HAP-1 (cell line): ENCODE measurements at places on chromosomes 1 and 21.

- no peak for DNase-seq
Measured at GRCh38 chr1:94504601-94505000, 37.0 kb downstream of the F3 start.

DNA sequence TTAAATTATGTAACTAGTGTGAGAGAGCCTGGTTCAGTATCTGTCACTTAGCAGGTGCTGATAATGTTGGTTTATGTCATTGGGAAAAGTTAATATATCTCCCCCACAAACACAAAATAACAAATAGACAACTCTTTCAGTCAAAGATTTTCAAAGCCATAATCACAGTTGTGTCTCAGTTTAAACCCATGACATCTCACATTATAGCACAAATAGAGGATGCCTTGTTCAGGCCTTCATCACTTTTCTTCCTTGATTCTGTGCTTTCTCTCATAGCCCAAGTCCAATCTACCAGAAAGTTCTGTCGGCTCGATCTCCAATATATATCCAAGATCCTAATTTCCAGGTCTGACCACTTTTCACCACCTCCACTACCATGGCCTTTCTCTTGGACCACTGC lies 6.2 kb upstream of the EPS15 start:
- no peak for DNase-seq

- no peak for DNase-seq
Measured at GRCh38 chr1:47226839-47227215, 5.2 kb downstream of the TAL1 start.

- DNase-seq, result no peak
Measured at GRCh38 chr21:37429356-37429755, 62.8 kb downstream of the DYRK1A start.

DNA sequence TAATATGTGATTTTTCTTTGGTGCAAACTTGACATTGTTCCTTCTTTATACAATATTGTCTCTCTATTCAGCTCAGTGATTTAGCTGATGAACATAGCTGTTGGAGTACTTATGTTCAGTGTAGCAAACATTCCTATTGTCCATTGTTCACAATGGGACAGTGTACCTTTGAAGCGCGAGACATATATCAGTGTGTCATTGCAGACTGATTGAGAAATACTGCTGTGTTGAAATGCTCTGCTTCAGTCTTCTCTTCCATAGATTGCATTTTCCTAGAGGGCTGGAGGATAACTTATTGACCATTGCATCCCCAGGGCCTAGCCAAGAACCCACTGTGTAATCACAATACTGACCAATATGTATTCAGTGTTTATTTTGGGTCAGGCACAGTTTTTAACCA lies 46.5 kb downstream of the HLX start:
- no peak for DNase-seq

DNA sequence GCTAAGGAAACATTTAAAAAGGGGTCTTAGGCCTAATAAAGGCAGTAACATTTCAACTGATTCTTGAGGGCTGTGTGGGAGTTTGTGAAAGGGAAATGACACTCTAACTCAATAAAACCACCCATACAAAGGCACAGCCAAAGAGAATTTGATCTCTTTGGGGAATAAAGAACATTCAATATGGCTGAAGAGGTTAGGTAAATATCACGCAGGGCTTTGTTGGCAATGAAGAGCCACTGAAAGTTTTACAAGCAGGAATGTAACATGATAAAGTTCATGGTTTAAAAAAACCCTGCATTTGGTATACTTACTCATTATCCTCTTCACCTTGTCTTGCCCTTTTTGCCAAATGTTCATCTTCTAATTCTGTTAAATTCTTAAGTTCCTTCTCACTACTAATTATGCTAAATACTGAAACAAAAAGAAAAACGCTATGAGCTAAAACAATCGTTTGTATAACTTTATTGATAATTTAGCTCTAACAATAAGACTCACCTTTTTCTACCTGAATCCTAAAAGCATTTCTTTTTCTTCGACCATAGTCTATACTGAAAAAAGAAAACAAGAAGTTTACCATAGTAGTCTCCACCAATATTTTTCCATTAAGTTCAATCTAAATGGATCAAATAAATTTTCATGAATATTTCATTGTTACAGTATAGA lies 12.5 kb downstream of the NVL start:
- peak; percentile 86 for DNase-seq

DNA sequence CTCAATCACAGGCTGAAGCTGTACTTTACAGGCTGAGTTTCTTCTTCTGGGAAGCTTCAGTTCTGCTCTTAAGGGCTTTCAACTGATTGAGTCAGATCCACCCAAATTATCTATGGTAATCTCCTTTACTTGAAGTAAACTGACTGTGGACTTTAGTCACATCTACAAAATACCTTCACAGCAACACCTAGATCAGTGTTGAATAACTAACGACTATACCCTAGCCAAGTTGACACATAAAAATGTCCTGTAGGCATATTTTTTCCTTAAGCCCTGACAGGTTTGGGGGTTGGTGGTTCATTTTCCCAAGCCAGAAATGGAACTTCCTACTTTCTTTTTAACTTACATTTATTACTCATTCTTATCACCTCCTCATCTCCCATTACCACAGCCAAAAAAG lies 42.9 kb upstream of the PRKACB start:
- DNase-seq, result no peak

GRCh38 chr1:20603504-20604464 lies 14.9 kb downstream of the CDA start:
- DNase-seq, result no peak

DNA sequence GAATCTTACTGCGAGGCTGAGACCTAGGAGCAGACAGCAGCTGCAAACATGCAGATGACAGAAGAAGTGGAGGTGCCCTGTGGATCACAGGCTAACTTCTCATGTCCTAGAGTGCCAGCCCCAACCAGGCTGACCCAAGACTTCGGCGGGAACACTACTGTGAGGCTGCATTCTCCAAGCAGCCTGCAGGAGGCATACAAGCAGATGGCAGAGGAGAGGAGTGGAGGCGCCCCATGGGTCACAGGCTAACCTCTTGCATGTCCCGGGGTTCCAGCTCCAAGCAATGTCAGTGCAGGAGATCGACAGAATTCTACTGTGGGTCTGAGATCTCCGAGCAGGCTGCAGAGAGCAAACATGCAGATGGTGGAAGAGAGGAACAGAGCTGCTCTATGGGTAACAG lies 98.1 kb upstream of the ZNF678 start:
- no peak for DNase-seq

- DNase-seq, result peak; percentile 86
Measured at GRCh38 chr1:160726498-160727315, 12.3 kb upstream of the SLAMF7 start.

GRCh38 chr1:230283678-230284077 lies 142.5 kb downstream of the PGBD5 start:
- no peak for DNase-seq

DNA sequence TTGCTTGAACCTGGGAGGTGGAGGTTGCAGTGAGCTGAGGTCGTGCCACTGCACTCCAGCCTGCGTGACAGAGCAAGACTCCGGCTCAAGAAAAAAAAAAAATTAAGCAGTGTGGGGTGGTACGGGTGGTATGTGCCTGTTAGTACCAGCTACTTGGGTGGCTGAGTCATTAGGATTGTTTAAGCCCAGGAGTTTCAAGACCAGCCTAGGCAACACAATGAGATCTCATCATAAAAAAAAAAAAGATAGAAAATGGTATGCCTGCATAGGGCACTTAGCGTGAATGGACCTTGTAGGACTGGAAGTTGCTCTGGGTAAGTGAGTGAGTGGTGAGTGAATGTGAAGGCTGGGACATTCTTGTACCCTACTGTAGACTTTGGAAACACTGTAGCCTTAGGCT lies 37.0 kb downstream of the TBCE start:
- DNase-seq, result no peak

DNA sequence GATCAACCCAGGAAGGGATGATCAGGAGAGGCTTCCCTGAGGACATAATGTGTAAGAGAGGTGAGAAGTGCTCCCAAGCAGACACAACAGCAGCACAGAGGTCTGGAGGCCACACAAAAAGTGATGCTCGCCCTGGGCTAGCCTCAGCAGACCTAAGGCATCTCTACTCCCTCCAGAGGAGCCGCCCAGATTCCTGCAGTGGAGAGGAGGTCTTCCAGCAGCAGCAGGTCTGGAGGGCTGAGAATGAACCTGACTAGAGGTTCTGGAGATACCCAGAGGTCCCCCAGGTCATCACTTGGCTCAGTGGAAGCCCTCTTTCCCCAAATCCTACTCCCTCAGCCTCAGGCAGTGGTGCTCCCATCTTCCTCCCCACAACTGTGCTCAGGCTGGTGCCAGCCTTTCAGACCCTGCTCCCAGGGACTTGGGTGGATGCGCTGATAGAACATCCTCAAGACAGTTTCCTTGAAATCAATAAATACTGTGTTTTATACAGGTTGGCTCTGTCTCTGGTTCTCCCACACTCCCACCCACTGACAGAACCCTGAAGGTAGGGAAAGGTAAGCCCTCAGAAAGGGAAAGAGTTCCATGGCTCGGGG lies 5.0 kb downstream of the GJB3 start:
- no peak for DNase-seq

- no peak for DNase-seq
Measured at GRCh38 chr1:159932296-159933285, 7.3 kb upstream of the TAGLN2 start.

GRCh38 chr1:155379180-155379579 lies 58.5 kb downstream of the RUSC1 start:
- DNase-seq, result no peak

DNA sequence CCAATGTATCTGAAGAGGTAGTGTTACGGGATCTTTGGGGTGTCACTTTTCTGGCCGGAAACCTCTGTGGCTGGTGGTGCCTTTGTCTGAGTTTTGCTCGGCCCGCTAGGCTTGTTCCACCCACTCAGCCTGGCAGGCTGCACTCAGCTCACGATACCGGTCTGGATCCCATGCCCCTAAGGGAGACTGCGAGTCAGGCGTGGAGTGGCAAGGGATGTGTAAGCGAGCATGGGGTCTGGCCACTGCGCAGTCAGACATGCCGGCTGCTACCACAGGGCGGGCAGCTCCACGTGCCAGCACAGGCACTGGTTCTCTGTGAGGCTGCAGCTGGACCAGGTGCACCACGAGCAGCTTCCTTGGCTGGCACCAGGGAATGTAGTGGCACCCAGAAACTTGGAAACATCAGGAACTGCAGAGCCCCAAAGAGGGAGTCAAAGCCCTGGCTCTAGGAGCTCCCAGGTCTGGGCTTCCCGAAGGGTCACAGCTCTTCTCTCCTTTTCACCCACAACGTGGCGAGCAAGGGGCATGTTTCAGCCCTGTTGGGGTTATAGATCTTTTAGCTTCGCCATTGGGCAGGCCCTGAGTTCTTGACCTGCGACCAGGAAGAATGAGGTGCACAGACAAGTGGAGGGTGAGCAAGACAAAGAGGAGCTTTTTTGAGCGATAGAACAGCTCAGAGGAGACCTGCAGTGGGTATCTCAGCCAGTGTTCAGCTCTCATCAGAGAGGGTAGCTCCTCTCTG lies 23.8 kb upstream of the LRRC8C start:
- DNase-seq, result no peak

- DNase-seq, result no peak
Measured at GRCh38 chr1:245582026-245582425, 427.2 kb downstream of the KIF26B start.

DNA sequence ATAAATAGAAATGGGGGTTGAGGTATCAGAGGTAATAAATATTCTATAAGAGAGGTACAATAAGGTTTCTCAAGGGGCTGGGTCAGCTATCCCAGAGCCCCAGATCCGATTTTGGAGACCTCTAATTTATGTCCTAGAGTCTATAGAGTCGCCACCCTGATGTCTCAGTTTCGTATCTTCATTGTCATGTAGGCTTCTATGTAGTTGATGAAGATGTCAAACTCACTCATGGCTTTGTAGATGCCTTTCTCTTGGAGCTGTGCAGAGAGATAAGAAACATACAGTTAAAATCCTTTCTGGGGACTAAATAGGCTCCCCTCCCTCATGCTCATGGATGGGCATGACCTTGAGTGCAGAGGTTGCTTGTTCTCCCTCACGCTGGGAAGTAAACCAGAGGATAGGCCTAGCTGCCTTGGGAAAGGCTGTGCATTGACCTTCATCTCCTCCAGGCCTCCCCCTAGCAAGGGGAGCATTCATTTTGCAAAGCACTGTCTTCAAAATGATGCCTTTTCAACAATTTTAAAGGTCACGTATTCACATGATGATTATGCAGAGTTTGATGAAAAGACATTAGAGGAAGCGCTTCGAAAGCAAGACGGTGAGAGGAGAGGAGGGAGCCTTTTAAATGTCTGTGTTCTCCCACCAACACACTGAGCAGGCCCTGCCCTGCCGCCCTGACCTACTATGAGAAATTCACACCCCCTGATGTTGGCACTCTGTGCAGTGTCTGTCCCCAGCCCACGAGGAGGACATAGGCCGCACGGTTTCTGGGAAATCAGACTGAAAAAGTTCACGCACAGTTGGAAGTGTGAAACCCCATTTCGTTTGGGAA lies 1.9 kb upstream of the IL19 start:
- no peak for DNase-seq

DNA sequence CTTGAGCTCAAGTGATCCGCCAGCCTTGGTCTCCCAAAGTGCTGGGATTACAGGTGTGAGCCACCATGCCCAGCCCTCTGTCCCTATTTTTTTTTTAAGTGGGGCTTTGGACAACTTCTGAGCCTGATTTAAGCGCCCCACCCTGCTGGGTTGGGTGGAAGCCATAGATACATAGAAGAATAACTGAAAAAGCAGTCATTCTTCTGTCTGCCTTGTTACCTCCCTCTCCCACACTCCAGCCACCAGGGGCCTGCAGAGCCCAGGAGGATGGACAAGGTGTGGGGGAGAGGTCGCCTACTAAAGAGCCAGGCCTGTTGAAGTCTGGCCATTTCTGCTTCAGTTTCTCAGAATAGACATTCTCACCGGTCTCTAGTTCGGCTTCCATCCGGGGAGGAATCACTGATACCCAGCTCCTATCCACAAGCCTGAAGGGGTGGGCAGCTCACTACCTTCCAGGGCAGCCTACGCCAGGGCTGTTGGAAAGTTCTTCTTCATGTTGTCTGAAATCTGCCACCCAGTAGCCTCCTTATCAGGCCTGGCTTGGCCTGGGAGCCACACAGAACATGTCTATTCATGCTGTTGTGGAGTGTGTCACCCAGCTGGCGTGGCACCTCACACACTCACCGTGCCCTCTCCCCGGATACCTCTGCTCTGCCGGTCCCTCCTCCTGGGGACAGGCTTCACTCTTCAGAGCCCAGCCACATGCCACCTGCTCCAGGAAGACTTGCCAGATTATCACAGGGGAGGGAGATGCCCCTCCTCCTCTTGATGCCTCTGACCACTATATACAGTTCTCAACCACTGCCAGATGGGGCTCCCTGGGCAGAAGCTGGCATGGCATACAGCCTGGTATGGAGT lies 27.7 kb downstream of the KNCN start:
- no peak for DNase-seq

- no peak for DNase-seq
Measured at GRCh38 chr1:95625224-95625623, 391.2 kb downstream of the RWDD3 start.

- no peak for DNase-seq
Measured at GRCh38 chr1:242738702-242739645, 214.5 kb upstream of the PLD5 start.

GRCh38 chr1:213680677-213681325 lies 307.0 kb upstream of the PROX1 start:
- DNase-seq, result no peak

GRCh38 chr1:175072099-175072951 lies 4.7 kb downstream of the TNN start:
- DNase-seq, result no peak
